OCI-LY7 (cell line): ENCODE measurements at places on chromosomes 1 and 21.

DNA sequence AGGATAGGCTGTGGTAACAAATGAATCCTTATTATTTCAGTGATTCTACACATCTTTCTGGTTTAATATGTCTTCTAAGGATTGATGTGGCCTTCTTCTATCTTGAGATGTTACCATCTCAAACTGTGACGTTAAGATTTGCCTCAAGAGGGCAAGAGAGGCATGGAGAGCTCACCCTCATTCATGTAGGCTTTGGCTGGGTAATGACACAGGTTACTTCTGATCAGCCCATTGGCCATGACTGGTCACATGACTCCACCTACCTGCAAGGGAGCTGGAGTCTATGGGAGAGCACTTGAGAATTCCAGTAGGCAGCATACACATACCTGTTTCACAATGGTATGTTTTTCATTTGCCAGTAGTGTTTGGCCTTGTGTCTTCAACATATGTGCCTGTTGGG is 30.0 kb downstream of the CACHD1 start:
- no peak for DNase-seq

DNA sequence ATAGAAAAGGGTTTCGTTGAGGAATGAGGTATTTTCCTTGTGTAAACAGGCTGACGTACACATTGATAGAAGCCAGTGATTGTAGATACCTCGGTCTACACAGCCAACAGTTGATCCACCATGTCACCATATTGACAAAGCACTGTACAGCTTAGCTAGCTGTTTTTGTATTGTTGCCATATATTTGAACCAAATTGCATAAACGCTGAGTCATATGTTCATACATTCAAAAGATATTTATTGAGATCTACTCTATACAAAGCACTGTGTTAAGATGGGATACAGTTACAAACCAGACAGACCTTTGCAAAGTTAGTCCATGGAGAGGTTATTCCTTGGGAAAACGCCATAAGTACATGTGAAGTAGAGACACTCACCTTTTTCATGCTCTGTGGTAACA is 132.4 kb upstream of the ATP1B1 start:
- DNase-seq, result no peak

GRCh38 chr1:17624611-17625233 is 85.2 kb downstream of the ARHGEF10L start:
- DNase-seq, result no peak

- no peak for DNase-seq
Observed at GRCh38 chr1:181174861-181175260, 86.4 kb downstream of the IER5 start.

DNA sequence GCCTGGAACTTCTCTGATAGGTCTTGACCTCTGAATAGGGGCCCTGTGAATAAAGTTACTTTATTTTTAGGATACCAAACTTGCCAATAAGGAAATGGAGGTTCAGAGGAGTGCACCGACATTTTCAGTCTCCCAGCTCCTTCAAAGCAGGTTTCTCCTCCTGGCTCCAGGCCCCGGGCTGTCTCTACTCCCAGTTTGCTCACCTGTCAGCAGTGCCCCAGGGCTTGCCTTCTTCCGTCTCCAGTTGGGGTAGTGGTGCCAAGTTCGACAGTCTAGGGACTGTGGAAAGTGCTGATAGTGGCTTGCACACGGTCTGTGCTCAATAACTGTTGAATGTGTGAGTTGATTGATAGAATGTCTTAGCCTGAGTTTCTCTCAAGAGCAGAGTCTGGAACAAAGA is 149.2 kb downstream of the ACTL8 start:
- DNase-seq, result no peak

DNA sequence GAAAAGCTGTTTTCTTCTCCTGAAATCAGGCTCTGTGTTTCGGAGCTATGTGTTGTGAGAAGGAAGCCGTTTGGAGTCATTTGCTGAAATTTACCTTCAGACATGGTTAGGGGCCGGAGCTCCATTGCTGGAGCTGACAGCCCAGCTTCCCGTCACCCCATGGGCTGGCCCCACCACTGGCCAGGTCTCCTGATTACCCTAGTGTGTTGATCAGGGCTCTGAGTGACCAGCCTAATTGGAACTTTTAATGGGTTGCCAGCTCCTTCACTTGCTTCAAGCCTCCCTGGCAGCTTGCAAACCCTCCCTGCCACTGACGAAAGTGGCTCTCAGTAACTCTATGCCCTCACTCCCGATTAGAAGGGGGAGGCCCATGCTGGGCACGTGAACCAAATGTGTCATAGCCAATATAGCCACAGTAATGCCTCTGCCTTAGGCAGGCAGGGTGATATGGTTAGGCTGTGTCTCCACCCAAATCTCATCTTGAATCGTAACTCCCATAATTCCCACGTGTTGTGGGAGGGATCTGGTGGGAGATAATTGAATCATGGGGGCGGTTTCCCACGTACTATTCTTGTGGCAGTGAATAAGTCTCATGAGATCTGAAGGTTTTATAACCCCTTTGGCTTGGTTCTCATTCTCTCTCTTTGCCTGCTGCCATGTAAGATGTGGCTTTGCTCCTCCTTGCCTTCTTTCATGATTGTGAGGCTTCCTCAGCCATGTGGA is 224.1 kb downstream of the TRABD2B start:
- no peak for DNase-seq

DNA sequence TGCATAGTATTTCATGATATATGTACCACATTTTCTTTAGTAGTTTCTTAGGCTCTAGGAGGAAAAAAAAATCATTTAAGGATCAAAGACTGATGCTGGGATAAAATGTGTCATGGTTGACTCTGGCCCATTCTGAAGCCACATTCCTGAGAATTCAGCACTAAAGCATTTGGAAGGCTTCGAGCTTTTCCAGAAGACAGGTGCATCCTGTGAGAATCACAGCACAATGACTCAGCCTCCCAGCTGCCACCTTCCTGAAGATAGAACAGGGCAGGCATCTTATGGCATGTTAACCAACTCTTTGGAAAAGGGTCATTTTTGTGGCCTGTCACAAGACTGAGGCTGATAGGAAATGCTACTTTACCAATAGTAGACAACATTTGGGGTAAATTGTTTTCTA is 359.9 kb downstream of the PCP4 start:
- DNase-seq, result no peak

DNA sequence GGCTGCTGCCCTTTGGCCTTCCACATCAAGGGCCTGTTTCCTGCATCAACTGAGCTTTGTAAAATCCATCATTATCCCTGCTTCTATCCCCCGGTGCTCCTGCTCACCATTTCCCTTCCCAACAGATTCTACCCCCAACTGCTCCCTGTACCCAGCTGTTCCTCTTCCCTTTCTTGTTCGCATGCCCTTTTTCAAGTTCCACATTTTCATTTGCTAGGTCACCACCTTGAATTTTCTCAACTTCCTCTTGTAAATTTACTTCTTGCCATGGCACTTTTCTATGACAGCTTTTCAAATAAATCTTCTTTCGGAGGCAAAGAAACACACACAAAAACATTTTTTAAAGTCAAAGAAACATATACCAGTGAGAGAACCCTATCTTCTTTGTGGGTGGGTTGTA is 330.5 kb upstream of the ADGRL2 start:
- no peak for DNase-seq

GRCh38 chr1:4621646-4622045 is 32.8 kb upstream of the AJAP1 start:
- no peak for DNase-seq

- DNase-seq, result no peak
Observed at GRCh38 chr1:223266632-223267172, 97.3 kb downstream of the SUSD4 start.

DNA sequence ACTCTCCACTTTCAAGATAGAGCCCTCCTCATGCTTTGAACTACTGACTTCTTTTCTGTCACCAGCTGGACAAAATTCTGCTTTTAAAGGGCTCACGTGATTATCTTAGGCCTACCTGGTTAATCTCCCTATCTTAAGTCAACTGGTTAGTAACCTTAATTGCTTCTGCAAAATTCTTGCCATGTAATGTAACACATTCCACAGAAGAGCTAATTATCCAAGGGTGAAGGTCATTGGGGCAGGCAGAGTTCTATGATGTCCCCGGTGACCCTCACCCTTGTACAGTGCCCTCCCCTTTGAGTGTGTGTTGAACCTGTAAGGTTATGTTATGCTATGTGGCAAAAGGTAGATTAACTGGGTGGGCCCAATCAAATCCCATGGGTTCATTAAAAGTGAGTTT is 25.2 kb upstream of the FOXE3 start:
- DNase-seq, result no peak

DNA sequence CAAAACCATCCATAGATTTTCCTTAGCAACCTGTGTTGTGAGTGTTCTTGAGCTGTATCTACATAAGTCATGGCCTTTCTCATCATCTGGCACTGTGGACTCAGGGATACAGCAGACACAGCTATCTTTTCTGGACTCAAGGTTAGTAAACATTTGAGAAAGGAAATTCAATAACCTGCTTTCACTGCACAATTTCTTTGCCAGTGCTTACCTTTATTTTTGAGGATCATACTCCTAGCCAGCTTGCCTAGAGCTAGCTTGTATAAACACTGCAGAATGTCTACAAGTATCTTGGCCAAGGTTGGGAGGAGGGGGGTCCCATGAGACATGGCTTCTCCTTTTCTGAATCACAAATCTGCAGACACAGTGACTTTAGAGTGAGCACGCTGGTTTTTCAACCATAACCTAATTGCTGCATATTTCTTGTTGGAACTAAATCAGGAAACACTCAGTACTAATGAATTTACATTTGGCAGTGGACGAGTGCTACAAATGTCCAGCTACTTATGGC is 27.2 kb downstream of the ADAMTS5 start:
- DNase-seq, result no peak

- DNase-seq, result peak; percentile 20
Observed at GRCh38 chr1:223748773-223749733, 36.7 kb downstream of the CAPN2 start.

- no peak for DNase-seq
Observed at GRCh38 chr1:174971902-174972301, 27.8 kb upstream of the CACYBP start.

- DNase-seq, result no peak
Observed at GRCh38 chr1:41668967-41669366, 184.5 kb upstream of the EDN2 start.

DNA sequence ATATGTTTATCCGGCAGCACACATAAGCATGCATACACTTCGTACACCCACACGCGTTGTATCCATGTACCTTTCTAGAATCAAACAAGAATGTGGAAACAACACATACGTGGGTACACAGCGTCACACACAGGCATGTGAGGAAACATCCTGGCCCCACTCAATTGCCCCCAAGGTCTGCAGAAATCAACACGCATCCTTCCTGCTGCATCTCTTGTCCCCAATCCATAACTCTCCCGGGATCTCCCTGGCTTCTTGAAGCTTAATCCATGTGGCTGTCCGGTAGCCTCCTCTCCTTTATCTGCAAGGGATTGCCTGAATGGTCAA is 5.5 kb upstream of the TBX15 start:
- peak; percentile 4 for DNase-seq

- no peak for DNase-seq
Observed at GRCh38 chr21:44052830-44053226, 40.7 kb downstream of the TRAPPC10 start.

GRCh38 chr1:26858891-26859640 is 3.9 kb upstream of the SFN start:
- DNase-seq, result no peak

- no peak for DNase-seq
Observed at GRCh38 chr1:78619803-78620579, at the start of gene IFI44L. TSS of gene IFI44L (plus strand) at chr1:78620448. CDS start at chr1:78627916, 7,468 bp downstream.

- peak; percentile 39 for DNase-seq
Observed at GRCh38 chr1:167362638-167363037, 142.0 kb downstream of the POU2F1 start.

GRCh38 chr1:175399795-175400194 is 207.2 kb upstream of the KIAA0040 start:
- DNase-seq, result no peak

DNA sequence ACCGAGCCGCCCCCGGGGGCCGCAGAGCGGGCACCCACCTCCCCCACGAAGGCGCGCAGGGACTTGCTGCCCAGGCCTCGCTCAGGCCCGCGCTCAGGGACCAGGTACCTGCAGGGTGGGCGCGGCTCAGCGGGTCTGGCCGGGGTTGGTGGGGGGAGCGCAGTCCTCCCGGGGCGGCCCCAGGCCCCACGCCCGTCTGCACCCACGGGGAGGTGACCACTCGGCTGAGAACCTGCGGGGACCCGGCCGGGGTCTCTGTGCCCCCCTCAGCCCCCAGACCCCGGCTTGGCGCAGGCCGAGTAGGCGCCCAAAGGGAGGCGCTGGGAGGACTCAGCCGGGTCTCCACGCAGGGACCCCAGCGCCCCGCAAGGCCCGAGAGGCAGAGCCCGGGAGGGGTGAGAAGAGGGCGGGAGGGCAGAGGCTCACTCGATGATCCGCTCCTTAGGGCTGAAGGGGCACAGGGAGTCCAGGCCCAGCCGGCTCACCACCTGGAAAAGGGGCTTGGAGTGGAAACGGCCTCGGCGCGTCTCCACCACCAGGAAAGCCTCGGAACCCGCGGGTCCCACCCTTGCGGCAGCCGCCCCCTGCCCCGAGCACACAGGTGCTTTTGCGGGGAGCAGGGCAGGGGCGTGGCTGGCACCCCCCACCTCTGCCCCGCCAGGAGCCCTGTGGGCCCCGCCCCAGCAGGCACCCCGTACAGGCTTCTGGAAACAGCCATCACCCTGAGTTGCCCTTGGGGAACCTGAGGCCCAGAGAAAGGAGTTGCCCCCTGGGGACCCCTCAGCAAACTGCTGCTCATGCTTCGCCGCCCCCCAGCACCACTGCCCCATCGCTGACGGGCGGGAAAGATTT is 9.3 kb downstream of the FTCD start:
- no peak for DNase-seq

DNA sequence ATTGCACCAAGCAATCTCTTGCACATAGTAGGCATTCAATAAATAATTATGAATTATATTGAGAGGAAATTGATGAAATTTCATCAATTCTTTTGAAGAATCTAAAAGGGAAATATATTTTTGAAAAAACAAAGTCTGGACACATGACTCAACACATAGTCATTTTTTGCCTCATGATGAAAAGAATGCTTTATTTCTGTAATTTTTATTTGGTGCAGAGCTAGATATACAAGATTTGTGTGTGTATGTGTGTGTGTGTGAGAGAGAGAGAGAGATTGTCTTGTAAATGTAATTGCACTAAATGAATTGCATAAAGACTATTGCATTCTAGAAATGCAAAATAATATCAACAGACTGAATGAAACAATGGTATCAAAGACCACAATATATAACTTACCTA is 206.2 kb upstream of the C1orf87 start:
- no peak for DNase-seq

GRCh38 chr1:43530483-43531106 is at the start of gene PTPRF:
TSS of gene PTPRF (plus strand) at chr1:43530883. CDS start at chr1:43545076, 14,193 bp downstream.
- peak; percentile 23 for DNase-seq

- DNase-seq, result peak; percentile 47
Observed at GRCh38 chr1:50929376-50929958, 30.6 kb downstream of the FAF1 start.

GRCh38 chr1:79777481-79778219 is 771.1 kb upstream of the ADGRL4 start:
- peak; percentile 85 for DNase-seq
